Esophagus squamous epithelium (tissue), 5 donors: ENCODE measurements at places on chromosomes 4 and X. TPM values are rescaled to one million over a fixed set of nuclear protein-coding genes. Genes with fewer than 3 reads are reported as not detected.

Gene HMX1
- 0.19 TPM for total RNA-seq

Gene UCHL1
- 9.3 TPM for total RNA-seq

Gene EGFL6
- 6.8 TPM for total RNA-seq

Gene TLR8
- 1.9 TPM for total RNA-seq

Gene NAT8L
- total RNA-seq = not detected

Gene C4orf36
- 3.4 TPM for total RNA-seq

Gene GPRIN3
- 4.2 TPM for total RNA-seq

Gene ATP5ME
- 89.9 TPM for total RNA-seq

Gene TMEM131L
- 13.4 TPM for total RNA-seq

Gene MAGEC2
- total RNA-seq = not detected

Gene DCAF8L1
- total RNA-seq = not detected

Gene RRH
- not detected for total RNA-seq

DNA sequence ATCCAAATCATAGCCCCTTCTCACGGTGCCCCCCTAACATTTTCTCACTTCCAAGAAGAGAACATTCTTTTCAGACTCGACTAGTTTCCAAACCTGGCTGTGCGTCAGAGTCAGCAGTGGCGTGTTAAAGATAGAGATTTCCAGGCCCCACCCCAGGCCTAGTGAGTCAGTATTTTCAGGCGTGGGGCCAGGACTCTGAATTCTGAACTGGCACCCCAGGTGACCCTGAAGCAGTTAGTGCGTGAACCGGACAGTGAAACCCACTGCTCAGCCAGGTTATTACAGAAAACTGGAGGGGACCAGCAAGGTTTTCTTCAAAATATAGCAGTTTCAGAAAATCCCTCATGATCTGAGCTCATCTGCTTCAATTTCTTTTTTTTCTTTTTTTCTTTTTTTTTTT, 35.0 kb upstream of the BCOR start:
- DNase-seq = no peak

DNA sequence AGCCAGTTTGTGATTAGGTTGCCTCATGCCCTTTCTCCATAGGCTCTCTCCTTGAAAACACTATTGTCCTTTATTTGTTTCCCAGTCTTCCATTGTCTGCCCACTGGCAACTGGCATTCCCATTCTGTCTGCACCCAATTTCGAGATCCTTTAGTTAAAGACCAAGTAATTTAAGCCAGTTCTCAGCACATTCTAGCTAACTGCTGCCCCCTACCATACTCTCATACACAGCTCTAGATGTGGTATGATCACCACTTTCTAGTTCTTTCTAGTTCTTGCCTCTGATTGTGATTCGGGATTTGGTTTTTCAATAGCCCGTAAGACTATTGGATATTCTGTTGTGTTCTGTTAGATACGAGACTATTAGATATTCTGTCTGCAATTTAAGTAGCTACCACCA, 135.8 kb upstream of the TRPC5 start:
- DNase-seq = no peak

- DNase-seq = no peak
These were observed 387.0 kb downstream of the BCOR start for GRCh38 chrX:39710776-39711175.

DNA sequence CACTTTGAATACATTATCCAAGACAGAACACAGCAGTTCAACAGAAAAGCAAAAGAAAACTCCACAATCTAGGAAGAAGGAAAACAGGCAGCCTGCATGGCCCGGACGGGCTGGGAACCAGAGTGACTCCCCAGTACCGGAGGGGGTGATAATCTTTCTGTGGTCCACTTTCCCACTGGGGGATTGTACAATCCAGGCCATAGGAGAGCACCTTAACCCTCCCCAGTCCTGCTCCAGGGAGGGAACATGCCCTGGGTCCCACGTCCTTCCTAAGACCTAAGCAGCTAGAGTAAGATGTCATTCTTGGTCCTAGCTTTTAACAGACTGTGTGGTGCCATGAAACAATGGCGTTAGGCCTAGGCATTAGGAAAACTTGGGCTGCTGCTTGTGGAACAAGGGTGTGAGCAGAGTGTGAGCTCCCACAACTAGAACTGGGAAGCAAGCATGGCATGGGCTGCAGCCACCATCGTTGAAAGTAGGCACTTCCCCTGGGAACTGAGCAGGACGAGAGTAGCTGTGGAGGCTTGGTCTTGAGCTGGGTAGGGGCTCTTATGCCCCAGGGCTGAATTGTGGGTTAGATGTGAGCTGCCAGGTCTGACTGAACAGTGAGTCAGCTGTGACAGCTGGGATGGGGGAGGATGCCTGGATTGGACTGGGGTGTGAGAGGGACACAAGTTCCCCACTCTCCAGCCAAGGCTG, 42.4 kb downstream of the NAT8L start:
- DNase-seq = no peak

- DNase-seq = no peak
These were observed 143.2 kb downstream of the KIT start for GRCh38 chr4:54800831-54801530.

- DNase-seq = no peak
These were observed 71.5 kb upstream of the VCX2 start for GRCh38 chrX:8242431-8243020.

DNA sequence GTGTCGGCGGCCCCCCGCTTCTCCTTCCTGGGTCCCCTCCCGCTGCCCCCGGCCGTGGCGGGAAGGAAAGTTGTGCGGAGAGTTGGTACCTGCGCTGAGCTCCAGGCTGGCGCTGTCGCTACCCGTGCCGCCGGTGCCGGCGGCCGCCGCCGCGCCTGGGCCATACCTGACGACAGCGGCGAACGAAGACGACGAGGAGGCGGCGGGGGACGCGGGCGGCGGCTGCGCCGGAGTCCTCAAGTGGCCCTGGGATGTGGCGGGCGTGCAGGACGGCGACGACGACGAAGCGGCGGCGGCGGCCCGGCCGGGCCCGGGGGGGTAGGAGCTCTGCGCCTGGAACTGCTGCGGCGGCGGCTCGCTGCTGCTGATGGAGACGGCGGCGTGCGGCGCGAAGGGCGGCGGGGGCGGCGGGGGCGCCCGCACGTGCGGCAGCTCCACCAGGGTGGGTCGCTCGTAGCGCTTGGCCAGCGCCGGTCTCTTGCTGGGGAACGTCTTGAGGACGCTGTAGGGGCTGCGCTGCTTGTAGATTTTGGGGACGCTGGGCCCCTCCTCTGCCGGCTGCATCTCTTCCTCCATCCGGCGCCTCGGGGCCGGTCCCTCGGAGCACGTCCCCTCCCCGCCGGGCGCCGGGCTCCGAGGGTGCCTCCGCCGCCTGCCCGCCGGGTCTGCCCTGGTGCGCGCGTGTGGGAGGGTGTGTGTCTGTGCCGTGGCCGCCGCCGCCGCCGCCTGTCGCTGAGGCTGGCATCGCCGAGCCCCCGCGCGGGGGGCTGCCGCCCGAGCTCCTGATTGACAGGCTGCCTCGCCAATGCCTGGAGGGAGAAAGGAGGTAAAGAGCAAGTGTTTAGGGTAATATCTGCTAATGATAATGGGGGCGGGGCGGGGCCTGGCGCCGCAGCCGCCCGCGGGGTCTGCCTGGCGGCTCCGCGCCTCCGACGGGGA, 618 bp downstream of the BEND4 start:
- no peak for DNase-seq

GRCh38 chr4:108628411-108628810, 8.0 kb downstream of the RPL34 start:
- no peak for DNase-seq

GRCh38 chr4:39664828-39665731, 26.4 kb upstream of the SMIM14 start:
- DNase-seq = no peak

DNA sequence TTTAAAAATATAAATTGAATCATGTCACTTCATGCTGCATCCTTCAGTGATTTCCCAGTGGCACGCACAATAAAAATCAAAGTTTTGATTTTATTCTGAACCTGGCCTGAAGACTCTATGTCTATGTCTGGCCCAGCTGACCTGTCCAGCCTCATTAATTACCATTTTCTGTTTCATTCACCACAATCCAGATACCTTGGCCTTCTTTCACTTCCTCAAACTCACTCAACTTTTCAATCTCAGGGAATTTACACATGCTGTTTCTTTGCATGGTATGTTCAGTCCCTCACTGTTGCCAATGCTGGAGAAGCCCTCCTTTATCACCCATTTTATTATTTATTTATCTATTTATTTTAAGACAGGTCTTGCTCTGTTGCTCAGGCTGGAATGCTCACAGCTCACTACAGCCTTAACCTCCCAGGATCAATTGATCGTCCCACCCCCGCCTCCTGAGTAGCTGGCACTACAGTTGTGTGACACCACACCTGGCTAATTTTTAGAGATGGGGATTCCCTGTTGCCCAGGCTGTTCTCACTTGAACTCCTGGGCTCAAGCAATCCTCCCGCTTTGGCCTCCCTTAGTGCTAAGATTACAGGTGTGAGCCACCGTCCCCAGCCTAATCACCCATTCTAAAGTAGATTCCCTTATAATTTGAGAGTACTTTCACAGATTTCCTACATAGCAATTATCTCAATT, 43.1 kb downstream of the ZGRF1 start:
- DNase-seq = no peak

- no peak for DNase-seq
These were observed at the start of gene GASK1B for GRCh38 chr4:158172261-158173258. TSS of gene GASK1B (minus strand) at chr4:158173025. CDS start at chr4:158171375, 1,650 bp downstream.

- no peak for DNase-seq
These were observed 22.1 kb upstream of the SOWAHD start for GRCh38 chrX:119736206-119736764.

- DNase-seq = no peak
These were observed 292.6 kb downstream of the FBXO8 start for GRCh38 chr4:173990869-173991210.

- no peak for DNase-seq
These were observed 26.2 kb upstream of the TMPRSS11D start for GRCh38 chr4:67909905-67910584.

GRCh38 chrX:31609130-31609529, 537.3 kb upstream of the FTHL17 start:
- no peak for DNase-seq
